ENCODE measurements at places on chromosomes 6 and 20.
A peak's percentile ranks its signal among the peaks of the same experiment; 100 is the strongest.

DNA sequence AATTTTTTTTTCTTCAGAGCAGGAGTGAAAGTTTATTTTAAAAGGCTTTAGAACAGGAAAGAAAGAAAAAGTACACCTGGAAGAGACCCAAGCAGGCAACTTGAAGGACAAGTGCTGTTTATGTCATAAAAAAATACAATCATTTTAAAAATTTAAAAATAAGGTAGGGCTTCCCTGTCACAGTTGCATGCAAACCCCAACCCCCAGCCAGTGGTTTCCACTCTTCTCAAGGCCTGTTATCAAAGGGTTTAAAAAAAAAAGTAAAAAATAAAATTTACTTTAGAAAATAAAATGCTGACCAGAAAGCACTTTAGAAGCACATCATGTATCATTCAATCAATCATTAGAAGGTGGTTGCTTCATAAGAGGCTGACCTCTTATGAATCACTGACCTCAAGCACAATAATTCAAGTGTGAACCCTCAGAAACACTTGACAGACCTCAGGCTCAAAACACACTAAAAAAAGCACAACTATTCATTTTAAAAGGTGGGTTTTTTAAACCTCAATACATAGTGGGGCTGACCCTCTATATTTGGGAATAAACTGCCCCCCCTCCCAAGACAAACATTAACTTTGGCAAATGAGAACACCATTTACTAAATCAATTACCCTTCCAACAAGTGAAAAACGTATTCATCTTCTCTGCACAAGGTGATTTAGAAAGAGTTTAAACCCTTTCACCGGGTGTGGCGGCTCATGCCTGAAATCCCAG lies 15.6 kb downstream of the ILRUN start:
- DNase-seq, result no peak

DNA sequence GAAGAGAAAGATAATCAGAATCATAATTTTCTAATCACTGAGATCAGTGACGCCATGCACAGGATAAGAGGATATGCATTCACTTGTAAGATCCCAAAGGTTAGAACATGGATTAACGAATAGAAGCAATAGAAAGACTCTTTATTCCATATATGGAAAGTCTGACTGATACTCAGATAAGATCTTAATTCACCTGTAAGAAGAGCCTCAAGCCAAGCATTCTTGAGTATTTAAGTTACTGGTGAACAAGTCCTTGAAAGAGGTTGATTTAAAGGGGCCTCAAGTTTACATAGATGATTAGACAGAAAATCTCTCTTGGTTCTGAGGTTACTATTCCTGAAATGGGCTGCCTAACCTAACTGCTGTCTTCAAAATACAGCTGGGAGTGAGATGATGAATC lies 53.8 kb upstream of the MTRF1L start:
- DNase-seq, result no peak

- DNase-seq, result no peak
Measured at GRCh38 chr6:36666287-36666686, 12.2 kb upstream of the CDKN1A start.

DNA sequence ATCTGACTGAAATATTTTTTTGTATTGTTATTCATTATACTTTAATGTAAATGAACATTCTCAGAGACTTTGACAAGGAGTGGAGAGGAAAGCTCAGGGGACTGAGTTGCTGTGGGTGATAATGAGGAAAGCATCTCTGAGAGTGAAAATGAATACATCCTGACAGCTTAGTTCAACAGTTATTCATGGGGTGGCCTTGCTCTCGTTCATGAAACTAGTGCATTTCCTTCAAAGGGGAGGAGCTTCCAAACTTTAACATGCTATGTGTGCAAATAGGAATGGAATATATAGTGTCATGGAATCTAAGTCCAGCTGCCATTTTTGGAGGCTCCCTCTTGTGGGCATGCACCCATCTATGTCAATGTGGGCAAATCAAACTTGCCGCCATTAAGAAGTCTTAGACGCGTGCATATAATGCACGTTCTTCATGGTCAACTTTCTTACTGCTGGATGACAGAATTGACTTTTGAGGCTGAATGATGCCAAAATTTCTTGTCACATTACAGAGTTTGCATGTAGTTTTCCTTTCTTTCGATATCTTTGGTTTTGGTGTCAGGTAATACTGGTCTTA lies 124.3 kb upstream of the TMEM170B start:
- DNase-seq, result no peak

GRCh38 chr6:142570221-142570671 lies 268.4 kb downstream of the ADGRG6 start:
- peak; percentile 44 for DNase-seq
